ENCODE measurements at places on chromosomes 7 and 10.

DNA sequence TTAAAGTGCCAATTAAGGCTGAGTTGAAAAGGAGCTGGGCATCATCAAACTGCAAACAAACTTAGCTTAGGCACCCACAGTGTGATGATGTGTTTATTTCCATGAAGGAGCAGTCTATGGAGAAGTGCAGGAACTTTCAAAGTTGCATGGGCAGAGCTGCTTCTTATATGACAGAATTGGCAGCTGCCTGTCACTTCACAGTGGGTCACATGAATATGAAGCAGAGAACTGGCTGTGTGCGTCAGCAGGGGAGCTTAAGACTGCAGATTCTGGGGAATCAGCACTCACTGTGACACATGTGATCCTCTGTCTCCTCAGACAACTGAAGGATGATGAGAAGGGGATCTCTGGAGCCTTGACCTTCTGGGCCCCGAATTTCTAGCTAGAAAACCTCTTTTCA lies 36.6 kb downstream of the RBM28 start:
- DNase-seq, result no peak

DNA sequence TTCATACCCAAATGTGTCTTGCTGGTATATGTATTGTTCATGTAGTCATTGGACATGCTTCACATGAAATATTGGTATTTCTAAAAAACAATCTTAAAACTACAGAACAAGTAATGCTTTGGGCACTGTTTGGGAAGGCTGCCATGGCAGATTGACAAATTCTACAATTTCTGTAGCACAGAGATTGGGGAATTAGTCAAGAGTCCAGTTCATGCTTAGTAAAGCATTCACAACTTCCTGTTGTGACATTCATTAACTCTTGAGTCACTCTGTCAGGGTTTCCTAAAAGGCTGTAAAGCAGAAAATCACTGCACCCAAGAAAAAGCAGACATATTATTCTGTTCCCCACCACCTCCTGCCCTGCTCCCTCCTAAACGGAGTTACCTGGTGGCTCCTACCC lies 398.9 kb downstream of the PHTF2 start:
- no peak for DNase-seq

DNA sequence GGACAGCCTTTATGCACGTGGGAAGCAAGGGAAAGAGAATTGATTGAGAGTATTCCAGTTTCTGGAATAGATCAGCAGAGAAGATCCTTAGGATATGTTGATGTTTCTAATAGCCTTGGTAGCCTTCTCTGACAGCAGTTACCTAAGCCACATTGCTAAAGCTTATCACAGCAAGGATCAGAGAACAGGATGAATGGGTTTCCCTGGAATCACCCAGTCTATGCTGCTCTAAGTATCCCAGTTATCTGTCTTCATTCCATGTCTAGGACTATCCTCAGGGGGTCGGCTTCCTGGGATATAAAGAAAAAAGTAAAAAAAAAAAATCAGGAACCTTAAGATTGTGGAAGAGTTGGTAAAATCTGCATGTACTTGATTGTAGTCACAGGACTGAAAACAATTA lies 352.0 kb upstream of the AKR1E2 start:
- no peak for DNase-seq

DNA sequence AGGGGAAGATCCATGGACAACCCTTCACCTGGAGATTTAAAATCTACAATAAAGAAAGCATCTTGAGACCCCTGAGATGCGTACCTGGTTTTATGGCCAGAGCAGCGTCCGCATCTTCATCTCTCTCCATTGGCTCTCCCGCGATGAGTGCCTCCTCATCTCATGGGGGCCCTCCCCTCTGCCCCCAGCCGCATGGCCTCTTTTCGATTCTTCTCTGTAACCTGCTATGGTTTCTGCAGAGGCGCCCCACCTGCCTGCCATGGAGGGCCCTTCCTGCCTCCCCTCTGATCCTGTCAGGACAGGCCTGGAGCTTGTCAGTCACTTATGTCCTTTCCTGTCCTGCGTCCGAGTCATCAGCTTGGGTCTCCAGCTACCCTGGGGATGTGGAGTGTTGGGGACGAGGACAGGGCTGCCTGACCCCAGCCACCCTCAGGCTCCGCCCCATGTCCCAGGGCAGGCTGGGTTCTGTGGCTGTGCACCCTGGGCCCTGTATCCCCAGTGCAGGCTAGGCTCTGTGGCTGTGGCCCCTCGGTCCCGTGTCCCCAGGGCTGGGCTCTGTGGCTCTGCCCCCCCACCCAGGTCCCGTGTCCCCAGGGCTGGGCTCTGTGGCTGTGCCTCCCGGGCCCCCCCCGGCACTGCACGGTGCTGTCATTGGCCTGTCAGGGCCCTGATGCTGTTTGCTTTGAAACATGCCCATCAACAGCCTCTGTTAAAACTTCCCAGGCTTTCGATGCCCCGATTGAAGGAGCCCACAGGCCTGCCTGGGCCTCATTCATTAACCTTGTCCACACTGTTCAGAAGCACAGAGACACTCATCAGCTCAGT lies 99.8 kb downstream of the WDR37 start:
- DNase-seq, result no peak

DNA sequence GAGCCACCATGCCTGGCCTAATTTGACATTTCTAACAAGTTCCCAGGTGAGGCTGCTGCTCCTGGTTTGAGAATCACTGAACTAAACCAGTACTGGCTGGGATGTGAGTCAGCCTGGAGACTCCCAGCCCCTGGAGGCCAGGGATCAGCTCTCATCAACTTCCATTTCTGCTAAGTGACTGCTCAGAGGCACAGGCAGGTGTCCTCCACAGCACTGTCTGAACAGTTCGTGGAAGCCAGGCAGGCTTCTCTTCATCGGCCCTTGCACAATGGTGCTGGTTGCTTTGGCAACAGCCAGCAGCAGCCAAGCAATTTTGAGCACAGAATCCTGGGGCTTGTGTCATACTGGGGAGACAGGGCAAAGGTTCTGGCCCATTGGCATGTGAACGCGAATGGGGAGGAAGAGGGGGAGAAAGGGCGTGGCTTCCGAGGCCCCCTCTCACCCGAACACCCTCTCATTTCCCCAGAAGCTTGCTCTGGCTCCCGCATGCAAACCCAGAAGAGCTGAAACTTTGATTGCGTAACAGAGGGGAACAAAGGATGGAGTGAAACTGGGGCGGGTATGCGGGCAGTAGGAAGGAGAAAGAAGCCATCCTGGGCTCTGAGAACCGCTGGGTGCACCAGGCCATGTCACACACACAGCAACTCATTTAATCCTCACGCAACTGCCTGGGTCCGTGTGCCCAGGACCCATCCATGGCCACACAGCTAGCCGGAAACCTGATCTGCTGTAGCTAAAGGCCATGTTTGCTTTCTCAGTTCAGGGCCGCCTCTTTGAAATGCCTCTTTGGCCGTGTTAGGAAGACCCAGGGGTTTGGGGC lies 9.0 kb upstream of the POR start:
- DNase-seq, result peak; percentile 82

GRCh38 chr7:39553436-39553835 lies 12.8 kb upstream of the YAE1 start:
- no peak for DNase-seq

- no peak for DNase-seq
Measured at GRCh38 chr7:46549892-46550639, 629.0 kb upstream of the IGFBP3 start.

- DNase-seq, result peak; percentile 93
Measured at GRCh38 chr7:117019786-117020590, 66.7 kb downstream of the ST7 start.

DNA sequence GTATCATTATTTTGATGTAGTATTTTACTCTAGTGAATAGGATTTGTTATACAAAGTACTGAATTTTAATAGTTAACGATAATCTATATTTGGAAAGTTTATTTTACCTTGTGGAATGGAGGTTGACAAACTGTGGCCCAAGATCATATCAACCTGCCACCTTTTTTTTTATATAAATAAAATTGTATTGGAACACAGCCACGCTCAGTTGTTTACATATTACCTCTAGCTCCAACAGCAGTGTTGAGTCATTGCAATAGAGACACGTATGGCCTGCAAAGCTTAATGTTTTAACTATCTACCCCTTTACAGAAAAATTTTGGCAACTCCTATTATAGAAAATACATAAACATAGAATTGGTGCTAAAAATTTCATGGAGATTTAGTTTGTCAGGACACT lies 239.3 kb downstream of the THSD7A start:
- no peak for DNase-seq

DNA sequence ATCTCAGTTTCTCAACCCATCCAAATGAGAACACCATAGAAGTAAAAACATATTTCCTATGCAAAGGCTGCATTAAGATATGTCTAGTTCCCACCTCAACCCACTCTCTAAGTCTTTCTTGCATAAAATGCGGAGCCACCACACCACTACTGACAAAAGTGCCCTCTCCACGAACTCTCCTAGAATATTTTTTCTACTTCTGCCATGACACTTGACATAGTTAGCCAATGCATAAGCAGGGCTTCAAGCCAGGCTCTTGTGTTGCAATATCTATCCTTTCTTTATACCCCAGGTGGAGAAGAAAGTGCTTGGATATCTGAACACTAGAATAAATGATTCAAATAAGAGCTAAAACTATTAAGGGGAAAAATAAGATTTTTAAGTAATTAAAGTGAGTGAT lies 465.2 kb downstream of the NRG3 start:
- no peak for DNase-seq

- peak; percentile 57 for DNase-seq
Measured at GRCh38 chr7:74606101-74606908, 51.2 kb upstream of the GTF2I start.

DNA sequence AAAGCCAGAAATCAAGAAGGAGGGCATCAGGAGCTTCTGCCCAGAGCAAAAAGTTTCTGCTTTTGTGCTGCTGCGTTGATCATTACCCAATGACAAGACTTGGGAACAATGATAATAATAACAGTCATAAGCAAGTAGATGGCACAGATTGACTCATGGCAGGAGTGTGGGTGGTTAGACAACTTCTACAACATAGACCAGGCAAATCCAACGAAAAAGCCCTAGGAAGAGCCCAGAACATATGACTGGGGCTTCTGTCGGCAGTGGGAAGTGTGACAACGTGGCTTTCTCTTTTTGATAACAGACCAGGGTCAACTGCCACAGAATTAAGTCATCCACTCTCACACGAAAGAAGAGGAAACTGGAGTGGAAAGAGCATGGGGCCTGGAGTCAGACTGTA lies 85.4 kb upstream of the TRIL start:
- DNase-seq, result no peak

- no peak for DNase-seq
Measured at GRCh38 chr10:99393683-99394082, 36.7 kb downstream of the GOT1 start.

DNA sequence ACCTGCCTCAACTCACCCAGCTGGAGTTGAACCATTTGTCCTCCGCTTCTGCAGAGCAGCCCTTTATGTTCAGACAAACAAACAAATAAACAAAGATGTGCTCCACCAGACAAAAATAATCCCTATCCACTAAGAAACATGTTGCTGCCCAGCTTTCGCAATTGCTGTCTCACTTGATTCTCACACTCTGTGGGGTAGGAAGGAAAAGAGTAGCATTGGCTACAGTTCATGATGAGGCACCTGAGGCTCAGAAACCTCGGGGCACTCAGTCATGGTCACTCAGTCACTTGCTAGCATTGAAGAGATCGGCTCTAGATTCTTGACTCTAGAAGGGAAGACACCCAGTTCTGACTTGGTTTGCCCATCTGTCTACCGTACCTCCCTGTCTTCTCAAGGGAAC lies 88.0 kb upstream of the ZMIZ1 start:
- no peak for DNase-seq

DNA sequence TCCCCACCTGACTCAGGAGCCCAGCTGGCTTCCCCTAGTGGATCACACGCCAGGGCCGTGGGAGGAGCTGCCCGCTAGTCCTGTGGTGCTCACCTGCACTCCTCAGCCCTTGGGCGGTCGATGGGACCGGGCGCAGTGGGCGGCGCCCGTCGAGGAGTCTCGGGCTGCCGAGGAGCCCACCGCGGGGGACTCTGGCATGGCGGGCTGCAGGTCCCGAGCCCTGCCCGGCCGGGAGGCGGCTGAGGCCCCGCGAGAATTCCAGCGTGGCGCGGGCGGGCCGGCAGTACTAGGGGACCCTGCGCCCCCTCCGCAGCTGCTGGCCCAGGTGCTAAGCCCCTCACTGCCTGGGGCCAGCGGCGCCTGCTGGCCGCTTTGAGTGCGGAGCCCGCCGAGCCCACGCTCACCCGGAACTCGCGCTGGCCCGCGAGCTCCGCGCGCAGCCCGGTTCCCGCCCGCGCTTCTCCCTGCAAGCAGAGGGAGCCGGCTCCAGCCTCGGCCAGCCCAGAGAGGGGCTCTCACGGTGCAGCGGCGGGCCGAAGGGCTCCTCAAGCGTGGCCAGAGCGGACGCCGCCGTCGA lies 367.9 kb downstream of the TYW1 start:
- DNase-seq, result no peak

DNA sequence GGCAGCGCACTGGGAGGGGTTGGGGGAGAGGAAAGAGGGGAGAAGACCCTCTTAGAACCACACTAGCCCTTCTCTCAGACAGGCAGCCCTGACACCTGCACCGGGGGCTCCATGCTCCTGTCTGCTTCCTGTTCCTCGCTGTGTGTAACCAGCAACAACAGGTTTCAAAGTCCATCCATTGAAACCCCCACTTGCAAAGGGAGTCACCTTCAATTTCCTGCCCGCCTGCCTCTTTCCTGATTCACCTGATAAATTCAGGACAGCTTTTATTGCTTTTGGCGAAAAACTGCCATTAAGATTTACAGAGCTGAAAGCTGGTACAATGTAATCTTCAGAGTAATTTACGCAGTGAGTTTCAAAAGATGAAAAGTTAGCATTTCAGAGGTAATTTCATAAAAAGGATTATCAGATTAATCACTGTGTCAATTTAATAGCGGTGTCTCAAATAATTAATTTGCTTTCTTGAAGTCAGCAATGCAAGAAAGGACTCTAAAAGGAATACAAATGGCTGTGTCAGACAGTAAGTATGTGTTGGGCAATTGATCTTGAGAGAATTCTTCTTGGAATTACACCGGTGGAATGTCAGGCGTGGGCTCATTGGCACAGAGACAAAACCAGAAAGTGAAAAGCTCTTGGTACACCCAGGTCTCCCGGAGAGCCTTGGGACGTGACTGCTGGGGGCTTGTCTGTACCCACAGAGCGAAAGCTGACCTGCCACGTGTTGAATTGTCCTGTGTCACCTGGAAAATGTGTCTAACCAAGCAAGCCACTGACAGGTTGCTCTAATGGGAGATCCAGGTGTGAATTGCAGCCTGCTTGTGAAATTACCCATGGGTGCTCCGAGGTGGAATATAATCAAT lies 60.7 kb downstream of the TMEM209 start:
- DNase-seq, result no peak

DNA sequence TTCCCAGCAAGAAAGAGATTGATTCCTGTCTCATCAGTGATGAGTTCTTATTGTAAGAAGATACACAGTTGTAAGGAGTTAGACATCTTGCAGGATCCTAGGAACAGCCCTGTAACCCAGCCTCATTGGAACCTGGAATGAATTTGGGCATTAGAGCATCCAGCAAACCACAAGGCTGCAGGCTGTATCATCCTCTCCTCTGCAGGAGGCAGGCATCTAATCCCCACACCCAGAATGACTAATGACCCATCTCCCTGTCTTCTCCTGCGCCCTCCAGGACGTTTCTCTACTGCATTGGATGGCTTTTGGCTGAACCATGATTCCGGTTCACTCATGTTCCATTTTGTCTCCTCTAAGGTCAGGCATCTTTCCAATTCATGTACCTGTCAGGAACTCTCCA lies 233.9 kb downstream of the POU6F2 start:
- DNase-seq, result no peak

- DNase-seq, result no peak
Measured at GRCh38 chr10:20369863-20370736, 527.0 kb downstream of the NEBL start.
